Fibroblast of skin of right quadriceps (primary cell): ENCODE measurements at places on chromosomes 12 and 14.

DNA sequence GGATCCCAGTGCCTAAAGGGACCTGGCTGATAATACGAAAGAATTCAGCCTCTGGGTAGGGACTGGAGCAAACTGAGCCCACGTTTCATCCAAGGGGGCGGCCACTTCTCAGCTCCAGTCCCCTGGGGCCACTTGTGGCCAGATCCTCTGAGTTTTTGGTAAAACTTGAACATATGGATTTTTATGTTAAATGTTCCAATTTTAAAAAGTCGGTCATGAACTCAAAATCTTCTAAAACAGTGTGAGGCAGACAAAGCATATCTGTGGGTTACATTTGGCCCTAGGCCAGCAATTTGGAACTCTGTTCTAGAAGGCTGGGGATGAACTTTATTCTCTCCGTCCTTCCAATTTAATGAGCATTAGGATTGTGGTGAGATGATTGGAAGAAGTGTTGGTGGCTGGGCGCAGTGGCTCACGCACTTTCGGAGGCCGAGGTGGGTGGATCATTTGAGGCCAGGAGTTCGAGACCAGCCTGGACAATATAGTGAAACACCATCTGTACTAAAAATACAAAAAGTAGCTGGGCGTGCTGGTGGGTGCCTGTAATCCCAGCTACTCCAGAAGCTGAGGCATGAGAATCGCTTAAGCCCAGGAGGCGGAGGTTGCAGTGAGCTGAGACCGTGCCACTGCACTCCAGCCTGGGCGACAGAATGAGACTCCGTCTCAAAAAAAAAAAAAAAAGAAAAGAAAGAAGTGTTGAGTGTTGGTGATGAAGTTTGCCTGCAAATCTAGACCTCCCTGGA is 3.0 kb upstream of the PPP1CC start:
- peak; percentile 53 for DNase-seq

GRCh38 chr12:54680374-54680773 is 32.2 kb upstream of the DCD start:
- DNase-seq: no peak

- DNase-seq: no peak
Measured at GRCh38 chr14:87043667-87044200, 949.2 kb downstream of the GALC start.

- peak; percentile 25 for DNase-seq
Measured at GRCh38 chr12:3315201-3315661, 175.8 kb upstream of the PRMT8 start.

DNA sequence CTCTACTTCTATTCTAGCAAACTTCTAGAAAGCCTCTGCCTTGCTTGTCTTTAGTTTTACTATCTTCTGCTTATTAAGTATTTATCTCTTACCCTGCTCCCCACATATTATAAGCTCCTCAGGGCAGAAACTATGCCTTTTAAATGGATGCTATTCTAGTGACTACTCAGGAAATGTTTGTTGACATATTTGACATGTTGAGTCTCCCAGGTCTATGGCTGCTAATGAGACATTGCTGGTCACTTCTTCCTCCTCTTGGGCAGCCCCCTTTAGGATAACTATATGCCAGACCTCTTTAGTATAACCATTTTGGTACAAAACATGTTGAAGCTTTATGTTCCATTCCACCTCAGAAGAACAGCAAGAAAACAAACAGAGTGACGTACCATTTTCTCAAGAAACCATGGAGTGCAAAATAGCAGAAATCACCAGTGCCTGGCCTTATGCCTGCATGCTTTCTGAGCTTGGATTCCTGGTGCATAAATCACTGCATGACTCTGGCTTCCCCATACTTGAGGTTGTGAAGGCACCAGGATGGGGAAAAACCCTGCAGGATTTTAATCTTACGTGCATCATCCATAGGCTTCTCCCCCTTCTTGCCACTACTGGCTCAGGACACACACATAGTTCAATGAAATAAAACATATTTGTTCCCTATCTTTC is 202.6 kb downstream of the TMX1 start:
- peak; percentile 98 for DNase-seq

DNA sequence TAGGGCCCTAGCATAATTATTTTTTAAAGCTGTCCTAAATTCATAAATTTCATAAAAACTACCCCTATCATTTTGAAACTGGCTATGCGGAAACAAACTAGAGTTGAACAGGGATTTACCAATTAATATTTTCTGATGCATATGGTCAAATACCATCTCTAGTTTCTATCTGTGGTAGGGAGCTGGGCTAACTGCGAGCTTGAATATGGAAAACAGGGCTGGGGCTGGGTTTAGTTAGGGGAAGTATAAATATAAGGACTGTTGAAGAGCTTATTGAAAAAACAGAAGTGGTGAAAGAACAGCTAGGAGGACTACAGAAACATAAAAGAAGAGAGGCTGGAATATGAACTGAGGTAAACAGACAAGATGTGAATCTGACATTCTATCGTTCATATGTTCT is 91.8 kb downstream of the SLC38A1 start:
- DNase-seq: no peak

DNA sequence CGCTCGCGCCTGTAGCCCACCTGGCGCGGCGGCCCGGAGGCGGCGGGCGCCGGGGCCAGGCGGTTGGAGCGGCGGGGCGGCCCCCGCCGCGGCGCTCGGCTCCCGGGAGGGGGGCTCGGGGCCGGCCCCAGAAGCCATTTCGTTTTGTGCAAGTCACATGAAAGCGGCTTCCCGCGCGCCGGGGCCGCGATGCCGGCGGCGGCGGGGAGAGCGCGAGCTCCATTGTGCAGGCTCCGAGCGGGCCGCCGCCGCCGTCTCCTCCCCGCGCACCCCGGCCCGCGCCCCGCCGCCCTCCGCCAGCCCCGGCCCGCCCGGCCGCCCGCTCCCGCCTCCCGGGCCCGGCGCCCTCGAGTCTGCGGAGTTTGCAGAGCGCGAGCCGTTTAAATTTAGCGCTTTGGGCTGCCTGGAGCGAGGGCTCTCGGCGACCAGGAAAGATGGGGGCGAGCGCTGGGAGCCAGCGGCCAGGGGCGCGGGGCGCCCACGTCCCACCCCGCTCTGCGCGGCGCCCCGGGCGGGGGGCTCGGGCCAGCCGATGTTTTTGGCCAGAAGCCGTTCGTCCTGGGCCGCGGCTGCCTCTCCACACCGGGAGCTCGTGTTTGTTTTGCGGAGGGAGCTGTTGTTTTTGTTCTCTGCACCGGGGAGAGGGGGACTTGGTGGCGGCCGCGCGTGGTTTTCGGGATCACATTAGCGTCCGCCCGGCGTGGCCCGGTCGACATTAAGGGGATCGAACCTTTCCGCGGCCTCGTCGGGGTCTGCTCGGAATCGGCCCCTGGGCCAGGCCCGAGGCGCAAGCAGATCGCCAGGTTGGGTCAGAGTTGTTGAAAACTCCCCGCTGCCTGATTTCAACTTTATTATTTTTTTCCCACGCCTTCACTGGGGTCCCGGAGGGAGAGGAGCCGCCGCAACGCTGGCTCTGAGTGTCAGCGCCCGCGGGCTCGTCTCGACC is 982 bp downstream of the BCL7A start:
- peak; percentile 31 for DNase-seq

DNA sequence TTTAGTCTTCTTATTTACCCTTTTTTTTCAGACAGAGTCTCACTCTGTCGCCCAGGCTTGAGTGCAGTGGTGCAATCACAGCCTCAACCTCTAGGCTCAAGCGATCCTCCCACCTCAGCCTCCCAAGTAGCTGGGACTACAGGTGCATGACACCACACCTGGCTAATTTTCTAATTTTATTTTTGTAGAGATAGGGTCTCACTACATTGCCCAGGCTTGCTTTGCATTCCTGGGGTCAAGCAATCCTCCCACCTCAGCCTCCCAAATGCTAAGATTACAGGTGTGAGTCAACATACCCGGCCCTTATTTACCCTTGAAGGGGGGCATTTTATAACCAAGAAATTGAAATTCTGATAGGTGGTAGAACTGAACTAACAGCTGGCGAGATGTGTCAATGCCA is 21.0 kb downstream of the HECTD4 start:
- DNase-seq: no peak
